ENCODE measurements at places on chromosomes 2 and 18. TPM values are rescaled to one million over a fixed set of nuclear protein-coding genes. Genes with fewer than 3 reads are reported as not detected.

Gene LINC00305
- 3.1 TPM for polyA plus RNA-seq

Gene TDRD15
- polyA plus RNA-seq: 0.03 TPM

Gene POLR1B
- polyA plus RNA-seq: 25.2 TPM

GRCh38 chr2:65877331-65878010, 445.1 kb upstream of the SPRED2 start:
- DNase-seq: no peak

DNA sequence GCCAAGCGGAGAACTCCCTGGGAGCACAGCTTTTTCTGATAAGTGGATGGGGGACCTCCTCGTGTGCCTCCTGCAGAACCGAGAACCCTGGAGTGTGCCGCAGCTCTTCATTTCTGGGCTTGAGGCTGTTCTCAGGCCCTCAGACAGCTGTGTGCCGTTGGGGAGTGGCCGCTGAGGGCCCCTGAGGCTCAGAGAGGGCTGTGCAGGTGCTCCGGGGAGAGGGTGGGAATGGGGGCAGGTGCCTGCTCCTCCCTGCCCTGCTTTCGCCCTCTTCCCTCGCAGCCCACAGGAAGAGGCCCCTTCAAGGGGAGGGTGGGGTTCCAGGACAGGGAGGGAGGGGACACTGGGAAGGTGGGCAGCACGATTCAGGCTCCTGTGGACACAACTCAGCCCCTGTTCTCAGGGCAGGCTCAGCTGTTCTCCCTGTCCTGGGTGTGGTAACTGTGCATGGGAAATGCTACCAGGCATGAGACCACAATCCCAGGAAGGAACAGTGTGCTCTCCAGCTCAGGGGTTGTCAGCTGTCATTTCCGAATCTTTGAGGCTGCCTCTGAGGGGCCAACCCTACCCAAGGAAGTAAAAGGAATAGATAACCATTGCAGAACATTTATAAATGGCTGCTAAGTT, 11.3 kb downstream of the LCT start:
- no peak for DNase-seq

DNA sequence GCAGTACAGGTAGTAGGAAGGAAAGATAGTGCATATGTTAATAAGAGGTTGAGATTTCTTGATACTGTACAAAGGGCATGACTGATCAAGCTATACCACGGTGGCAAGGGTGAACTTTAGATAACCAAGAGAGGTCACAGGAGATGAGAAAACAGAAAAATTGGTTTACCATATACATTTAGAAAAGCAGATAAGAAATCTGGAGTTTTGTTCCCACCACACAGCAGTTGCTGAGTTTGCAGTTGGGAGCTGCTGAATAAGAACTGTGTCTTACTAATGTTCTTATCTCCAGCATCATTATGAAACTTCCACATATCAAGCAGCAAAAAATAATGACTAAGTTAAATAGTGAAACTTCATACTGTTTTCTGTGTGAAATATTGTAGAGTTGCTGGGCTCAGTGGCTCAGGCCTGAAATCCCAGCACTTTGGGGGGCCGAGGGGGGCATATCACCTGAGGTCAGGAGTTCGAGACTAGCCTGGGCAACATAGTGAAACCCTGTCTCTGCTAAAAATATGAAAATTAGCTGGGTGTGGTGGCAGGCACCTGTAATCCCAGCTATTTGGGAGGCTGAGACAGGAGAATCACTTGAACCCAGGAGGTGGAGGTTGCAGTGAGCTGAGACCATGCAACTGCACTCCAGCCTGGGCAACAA, 12.0 kb upstream of the IMPACT start:
- no peak for DNase-seq

Measured in renal pelvis (tissue), 12 donors.